ENCODE measurements at places on chromosomes 16 and 17.

- DNase-seq, result peak; percentile 86
Measured at GRCh38 chr17:3888343-3889171, 4.3 kb downstream of the CAMKK1 start.

GRCh38 chr16:5379954-5380353 lies 282.4 kb upstream of the EEF2KMT start:
- no peak for DNase-seq

GRCh38 chr16:4936181-4936990 lies 562 bp downstream of the PPL start:
- no peak for DNase-seq

GRCh38 chr17:16489431-16489830 lies 2.6 kb downstream of the LRRC75A start:
- DNase-seq, result no peak

DNA sequence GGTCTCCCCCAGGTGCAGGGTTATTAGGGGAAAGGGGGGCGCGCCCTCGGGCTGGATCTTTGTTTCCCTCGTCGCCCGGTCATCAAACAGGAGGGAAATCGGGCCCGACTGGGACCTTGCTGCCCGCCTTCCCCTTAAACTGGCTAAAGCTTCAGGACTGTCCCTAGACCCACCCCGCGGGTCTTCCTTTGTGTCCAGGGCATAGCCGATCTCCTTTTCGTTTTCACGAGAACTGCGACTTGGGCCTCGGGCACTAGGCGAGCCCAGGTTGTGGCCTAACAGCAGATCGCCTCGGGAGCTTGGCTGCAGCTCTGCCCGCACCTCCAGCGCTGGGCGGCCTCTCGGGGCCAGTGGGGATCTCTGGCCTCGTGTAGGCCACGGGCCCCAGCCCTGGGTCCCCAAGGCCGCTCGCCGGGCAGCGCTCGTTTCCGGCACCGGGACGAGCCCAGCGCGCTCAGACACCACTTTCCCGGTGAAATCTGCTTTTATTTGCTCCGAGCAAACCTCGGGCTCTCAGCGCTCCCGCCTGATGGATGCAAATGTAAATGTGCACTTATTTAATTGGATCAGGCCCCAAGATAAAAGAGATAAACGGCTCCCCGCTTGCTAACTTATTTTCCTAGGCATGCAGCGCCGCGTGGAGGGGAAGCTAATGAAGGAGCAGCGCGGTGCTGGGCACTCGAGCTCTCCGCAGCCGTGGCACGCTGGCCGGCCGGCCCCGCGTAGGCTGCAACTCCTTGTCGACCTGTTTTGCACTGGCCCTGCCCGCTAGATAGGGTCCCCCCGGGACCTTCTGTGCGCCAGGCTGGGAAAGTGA lies 7.8 kb downstream of the IRX5 start:
- DNase-seq, result no peak

DNA sequence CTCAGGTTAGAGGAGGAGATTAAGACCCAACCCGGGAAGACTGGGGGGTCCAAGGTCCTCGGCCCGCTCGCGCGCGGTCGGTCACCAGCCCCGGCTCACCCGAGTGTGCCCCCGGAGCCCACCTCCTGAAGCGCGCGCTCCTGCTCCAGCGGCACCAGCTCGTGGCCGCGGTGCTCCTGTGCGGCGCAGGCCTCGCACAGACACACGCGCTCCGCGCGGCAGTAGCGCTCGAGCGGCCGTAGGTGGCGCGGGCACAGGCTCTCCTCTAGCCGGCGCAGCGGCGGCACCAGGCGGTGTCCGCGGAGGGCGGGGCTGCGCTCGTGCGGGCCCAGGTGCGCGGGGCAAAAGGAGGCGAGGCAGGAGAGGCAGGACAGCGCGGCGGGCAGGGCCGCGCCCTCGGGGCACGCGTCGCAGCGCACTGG lies 618 bp downstream of the TRIM47 start:
- no peak for DNase-seq

DNA sequence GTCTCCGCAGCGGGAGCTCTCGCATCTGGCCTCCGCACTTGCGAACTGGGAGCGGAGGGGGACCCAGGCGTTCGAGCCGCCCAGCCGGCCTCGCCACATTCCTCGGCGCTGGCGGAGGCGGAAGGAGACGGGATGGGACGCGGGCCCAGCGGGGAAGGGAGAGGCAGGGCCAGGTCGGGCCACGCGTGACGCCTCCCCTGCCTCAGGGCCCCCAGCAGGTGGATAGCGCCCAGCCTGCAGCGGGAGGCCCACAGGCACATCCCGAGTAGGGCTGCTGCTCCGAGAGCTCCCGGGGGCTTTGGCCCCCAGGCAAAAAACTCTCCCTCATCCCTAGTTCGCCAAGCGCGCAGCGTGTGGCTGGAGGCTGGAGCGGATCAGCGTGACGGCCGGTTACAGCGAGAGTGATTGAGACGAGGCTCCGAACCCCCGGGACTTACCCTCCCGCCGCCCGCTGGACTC lies 800 bp downstream of the PLEKHH3 start:
- DNase-seq, result no peak

DNA sequence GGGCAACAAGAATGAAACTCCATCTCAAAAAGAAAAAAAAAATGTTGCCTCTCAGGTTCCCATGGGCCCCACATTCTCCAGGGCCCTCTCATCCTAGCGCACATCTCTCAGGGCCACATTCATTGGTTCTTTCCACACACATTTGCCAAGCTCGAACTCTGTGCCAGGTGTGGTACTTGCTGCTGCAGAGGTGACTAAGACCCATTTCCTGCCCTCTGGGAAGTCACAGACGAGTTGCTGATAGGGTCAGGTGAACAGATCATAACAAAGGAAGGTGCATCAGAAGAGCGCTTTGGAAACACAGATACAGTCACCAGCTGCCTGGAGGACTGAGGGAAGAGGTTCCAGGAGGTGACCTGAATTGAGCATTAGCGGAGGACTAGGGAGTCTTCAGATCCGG lies 1.0 kb downstream of the GSDMA start:
- no peak for DNase-seq

- DNase-seq, result no peak
Measured at GRCh38 chr16:3503523-3503922, 2.7 kb downstream of the CLUAP1 start.

DNA sequence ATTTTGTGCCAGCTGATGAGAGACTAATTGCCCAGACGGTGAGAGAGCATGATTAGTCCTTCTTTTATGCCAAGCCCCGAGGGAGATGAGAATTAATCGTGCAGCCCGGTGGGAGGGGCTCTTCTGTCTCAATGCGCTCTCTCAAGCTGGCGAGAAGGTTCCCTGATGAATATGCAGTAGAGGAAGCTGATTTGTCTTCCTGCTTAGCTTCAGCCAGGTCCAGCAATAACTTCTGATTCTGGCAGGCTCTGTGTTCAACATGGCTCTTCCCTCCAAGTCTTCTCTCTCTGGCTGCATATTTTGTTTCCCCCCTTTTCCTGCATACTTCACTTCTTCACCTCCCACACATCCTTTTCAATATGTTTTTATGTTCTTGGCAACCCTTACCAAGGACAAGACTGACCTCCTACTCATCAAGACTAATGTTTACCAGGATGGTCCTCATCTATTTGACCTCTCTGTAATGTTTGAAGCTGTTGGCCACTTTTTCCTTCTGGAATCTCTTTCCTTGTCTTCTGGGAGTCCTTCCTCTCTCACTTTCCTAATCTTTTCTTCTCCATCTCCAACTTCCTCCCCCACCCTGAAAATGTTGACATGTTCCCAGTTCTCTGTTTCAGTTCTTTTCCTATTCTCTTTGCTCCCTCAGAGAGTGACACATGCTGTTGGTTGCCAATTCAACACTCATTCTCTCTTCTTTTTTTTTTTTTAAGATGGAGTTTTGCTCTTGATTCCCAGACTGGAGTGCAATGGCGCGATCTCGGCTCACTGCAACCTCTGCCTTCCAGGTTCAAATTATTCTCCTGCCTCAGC lies 33.1 kb downstream of the ARL4D start:
- peak; percentile 59 for DNase-seq

- no peak for DNase-seq
Measured at GRCh38 chr16:82582975-82583374, 43.8 kb upstream of the CDH13 start.

DNA sequence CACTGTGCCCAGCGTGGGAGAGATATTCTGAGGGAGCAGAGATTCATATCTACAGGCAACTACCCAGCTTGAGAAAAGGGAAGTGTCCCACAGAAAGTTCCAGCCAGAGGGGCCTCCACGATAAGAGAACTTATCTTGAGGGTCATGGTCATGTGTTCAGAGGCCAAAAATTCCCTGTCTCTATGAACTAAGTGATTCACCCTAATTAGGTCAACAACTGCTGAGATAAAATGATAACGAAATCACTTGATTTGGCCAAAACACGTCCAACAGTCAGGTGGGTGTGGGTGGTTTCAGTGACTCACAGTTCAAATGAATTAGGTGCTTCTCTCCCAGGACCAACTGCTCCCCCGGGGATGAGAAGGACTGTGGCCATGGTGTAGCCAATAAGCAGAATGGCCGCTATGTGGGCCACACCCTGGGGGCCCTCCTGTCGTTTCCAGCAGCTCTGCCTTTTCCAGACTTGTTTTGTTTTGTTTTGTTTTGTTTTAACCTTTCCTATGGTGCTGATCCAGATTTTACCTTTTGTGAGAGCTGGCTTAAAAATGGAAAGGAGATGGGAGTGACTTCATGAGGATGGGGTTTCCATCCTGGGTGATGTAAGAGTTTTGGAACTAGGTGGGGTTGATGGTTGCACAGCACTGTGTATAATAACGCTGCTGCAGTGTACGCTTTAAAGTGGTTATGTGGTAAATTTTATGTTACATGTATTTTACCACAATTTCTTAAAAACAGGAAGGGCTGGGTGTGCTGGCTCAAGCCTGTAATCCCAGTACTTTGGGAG lies 8.7 kb downstream of the DNAI2 start:
- no peak for DNase-seq

GRCh38 chr17:8976638-8977037 lies 11.1 kb upstream of the PIK3R5 start:
- DNase-seq, result no peak

- no peak for DNase-seq
Measured at GRCh38 chr17:81097134-81097942, 62.4 kb downstream of the BAIAP2 start.

- no peak for DNase-seq
Measured at GRCh38 chr17:10243883-10244844, 45.8 kb upstream of the GAS7 start.

DNA sequence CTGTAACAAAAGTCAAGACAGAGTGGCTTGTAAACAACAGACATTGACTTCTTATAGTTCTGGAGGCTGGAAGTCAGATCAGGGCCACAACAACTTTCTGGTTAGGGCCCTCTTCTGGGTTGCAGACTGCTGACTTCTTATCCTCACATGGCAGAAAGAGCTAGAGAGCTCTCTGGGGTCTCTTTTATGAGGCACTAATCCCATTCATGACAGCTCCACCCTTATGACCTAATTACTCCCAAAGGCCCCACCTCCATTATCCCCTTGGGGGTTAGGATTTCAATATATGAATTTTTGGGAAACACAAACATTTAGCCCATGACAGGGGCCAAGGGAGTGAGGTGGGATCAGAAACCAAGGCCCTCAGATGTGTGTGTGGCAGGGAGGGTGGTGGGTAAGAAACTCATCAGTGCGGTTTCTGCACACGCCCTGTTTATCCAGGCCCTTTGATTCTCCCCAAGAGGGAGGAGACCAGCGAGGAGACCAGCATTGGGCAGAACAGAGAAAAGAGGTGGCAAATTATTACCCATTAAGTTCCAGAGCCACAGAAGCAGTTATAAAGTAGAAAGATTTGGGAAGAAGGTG lies 74.8 kb downstream of the UTP18 start:
- DNase-seq, result no peak

GRCh38 chr17:27654654-27655524 lies 23.9 kb downstream of the LGALS9 start:
- DNase-seq, result peak; percentile 71

DNA sequence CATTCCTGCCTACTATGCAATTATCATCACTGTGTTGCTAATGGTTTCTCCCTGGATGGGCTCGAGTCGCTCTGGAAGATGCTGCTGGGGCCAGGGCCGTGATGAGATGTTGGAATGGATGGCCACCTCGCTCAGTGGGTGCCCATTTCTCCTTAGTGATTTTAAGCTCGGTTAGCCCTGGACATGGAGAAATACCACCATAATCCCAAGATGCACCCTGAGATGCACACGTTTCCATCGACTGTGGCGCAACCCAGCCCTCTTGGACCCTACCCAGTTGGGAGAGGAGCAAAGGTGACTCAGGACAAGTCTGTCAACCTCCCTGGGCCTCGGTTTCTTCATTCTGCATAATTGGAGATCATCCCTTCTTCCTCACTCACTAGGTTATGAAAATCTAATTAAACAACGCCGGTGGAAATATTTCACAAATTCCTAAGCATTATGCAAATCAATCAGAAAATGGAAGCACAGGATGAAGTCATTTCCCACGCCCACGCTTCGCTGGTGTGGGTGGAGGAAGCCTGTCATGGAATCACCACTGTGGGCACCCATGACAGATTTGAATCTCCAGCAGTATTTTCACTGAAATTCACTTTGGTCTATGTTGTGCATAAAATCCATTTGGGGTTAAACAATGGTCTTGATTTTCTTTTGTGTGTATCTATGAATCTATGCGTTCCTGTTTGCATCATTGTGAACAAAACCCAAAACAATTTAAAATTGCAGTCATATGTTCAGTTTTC lies 195.2 kb downstream of the AXIN2 start:
- no peak for DNase-seq

GRCh38 chr16:12294471-12294870 lies 317.9 kb downstream of the SNX29 start:
- DNase-seq, result no peak

DNA sequence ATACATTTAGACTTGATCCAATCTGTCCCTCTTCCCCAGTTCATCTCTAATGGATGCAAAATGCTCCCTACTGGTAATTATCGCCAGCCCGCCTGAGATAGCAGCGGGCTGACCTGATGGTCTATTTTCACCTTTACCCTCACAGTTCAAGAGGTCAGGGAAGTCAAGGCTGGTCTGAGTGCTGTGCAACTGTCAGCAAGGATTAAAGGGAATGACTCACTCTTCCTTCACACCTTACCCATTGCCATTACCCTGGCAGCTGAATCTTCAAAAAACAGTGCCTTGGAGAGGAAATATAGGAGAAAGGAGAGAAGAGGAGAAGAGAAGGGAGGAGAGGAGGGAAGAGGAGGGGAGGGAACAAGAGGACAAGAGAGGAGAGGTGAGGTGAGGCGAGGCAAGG lies 36.3 kb downstream of the GRB7 start:
- no peak for DNase-seq
